ENCODE measurements at places on chromosomes 3 and 15.

GRCh38 chr15:64837502-64837901, 4.2 kb upstream of the PLEKHO2 start:
- DNase-seq, result no peak

DNA sequence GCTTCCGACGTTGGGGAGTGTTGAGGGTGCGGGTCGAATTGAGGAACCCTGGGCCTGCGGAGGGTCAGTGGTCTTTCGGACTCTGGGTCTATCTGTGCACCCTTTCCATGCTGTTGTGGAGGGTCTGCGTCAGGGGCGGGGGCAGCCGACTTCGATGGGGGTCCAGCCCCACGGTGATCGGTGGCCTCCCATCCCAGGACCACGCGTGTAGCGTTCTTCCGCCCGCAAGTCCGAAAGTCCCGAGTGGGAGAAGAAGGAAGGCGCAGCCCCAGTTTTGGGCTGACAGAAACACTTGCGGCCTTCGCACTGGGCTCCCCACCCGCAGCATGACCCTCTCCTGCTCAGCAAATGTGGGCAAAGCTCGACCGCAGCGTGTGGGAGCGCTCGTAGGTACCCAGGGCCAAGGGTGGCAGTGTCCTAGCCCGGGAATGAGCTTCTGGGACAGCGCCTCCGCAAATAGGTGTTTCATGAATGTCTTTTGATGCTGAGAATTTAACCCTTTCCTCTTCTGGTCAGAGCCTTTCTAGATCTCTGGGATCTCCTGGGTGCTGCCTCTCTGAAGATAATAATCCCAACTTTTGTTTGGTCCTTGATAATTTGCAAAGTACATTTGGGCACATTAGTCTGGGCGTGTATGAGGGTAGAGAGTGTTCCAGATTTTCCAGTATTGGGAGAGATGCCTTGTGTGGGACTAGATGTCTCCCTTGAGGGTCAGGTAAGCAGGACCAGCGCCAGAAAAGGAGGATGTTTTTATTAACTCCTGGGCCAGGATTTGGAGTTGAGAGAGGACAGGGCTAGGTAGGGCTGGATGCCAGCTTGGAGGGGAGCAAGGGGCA, 2.3 kb upstream of the DLL4 start:
- DNase-seq, result no peak

DNA sequence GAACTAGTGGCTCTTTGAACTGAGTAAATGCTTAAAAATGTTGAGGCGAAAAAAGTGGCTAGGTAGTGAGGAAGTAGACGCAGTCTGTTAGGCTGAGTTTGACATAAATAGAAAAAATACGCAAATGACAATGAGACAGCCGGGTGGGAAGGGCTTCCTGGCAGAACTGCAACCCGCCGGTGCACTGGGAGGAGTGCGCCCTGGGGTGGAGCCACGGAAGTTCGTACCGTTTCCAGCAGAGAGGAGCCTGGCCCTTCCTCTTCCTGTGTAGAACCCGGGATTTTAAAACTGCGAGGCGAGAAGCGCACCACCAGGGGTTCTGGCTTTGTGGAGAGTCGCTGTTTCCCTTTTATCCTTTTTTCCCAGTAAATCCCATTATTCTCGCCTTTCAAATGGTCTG, 602.6 kb downstream of the PYDC2 start:
- no peak for DNase-seq

DNA sequence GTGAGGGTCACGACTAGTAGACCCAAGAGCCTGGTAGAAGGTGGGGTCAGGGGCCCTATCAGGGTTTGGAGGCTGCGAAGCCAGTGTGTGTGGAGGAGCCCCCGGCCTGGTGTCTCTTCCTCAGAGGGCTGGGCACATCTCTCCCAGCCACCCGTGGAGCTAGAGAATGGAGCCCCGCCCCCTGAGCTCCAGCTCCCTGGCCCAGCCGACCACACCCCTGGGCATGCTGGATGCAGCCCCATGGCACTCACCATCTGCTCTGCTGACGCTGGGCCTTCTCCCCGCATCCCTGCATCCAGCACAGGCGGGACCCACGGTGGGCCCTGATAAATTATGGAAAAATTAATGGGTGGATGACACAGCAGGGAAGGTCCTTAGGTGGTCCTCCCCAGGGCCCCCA, 17.5 kb downstream of the ANKRD63 start:
- DNase-seq, result no peak

DNA sequence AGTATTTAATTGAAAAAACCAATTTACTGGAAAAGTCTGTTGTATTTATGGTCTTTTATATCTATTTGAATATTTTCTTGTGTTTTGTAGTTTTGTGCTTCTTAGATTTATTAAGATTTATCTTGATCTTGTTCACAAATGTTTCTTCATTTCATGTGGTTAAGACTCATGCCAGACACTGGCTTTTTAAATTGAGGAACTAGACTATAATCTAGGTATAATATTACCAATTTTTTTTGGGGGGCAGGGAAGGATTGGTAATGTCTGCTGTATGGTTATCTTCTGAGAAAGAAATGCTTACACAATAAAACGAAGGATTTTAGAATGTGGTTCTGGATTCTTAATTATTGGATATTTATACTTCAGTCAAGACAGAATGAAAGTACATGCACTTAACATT, 24.9 kb downstream of the AP4E1 start:
- no peak for DNase-seq

GRCh38 chr3:195752546-195753331, 32.0 kb downstream of the MUC20 start:
- DNase-seq, result no peak

DNA sequence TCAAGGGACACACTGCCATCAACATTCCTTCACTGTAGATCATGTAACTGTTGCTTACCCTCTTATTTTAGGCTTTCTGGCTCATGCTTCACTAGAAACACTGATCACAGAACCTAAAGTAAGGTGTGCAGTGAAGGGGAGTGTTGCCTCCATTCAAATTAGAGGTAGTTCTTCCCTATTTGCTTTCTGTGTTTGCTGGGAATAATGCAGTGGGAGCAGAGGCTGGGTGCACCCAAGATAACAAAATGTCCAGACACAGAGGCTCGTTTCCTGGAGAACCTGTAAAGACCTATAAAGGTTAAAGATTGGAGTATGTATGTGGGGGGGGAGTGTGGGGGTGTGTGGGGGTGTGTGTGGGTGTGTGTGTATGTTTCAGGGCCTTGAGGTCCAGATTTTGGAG, 2.1 kb upstream of the CLDN18 start:
- DNase-seq, result no peak

- DNase-seq, result no peak
Measured at GRCh38 chr3:156189927-156190326, 69.5 kb downstream of the KCNAB1 start.

DNA sequence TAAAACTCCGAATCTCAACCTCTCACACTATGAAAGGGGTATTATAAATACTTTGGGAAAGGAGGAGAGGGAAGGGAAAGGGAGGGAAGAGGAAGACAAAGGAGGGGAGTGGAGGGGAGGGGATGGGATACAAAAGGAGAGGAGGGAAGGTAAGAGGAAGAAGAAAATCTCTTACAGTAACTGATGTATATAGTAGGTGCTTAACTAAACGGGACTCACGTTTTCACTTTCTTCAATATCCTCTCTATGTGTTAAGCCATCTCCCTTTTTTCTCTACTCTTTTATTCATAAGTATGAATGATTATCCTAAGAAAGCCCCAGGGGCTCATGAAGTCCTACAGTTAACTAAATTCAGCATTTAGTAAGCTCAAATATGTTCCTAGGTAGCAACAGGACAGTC, 729.6 kb upstream of the NR2F2 start:
- DNase-seq, result no peak

DNA sequence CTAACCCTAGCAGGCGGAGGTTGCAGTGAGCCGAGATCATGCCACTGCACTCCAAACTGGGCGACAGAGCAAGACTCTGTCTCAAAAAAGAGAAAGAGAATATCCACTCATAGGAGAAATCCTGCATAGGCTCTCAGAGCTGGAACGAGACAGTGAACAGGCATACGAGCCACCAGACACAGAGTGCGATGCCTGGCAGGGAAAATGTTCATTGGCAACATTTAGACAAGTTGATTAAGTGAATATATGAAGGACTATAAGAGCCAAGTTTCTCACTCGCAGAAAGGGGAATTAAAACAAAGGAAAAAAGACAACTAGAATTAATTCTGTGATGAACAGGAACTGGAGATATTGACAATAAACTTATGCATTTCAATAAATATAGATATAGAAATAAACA, 27.1 kb upstream of the ARHGEF26 start:
- DNase-seq, result no peak

DNA sequence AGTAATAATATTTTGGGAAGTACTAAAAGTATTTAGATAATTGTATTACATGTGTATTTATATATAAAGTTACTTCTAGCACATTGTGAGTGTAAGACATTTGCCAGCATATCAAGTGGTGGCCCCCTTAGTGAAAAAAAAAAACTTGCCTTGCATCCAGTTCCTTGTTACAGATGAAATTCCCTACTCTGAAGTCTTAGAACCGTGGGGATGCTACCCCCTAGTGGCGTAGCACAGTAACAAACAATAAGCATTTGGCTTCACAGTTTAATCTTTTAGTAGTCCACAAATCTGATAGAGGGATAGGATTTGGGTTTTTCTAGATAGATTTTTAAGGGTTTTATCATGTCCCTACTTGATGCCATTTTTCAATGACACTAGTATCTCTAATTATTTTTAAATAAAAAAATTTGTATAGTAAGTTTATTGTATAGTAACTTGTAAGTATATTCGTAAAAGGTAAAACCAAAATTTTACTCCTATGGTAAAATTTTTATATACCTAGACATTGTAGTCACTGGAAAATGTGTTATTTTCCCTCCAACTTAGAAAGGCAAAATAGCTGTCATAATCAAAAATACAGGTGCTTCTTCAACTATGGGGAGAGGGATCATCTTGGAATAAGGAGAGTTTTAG, 14.3 kb downstream of the SMC4 start:
- peak; percentile 89 for DNase-seq

DNA sequence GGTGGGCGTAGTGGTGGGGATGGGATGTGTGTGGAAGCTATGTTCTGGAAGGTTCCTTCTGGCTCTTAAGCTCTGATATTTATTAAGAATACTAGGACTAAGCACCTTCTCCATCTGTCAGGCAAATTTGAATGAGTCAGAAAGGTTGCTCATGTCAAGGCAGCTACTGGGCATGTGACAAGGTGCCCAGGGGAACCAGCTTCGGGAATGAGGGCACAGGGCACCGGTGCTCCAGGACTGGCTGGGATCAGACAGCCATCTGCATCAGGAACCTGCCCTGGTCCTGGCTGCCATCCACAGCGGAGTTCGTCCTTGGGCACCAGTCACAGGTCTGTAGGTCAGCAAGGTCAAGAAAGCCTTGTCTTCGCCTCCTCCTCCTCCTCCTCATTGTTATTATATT, 32.5 kb downstream of the CA12 start:
- no peak for DNase-seq

GRCh38 chr15:36414670-36415069, 164.8 kb upstream of the CDIN1 start:
- no peak for DNase-seq

DNA sequence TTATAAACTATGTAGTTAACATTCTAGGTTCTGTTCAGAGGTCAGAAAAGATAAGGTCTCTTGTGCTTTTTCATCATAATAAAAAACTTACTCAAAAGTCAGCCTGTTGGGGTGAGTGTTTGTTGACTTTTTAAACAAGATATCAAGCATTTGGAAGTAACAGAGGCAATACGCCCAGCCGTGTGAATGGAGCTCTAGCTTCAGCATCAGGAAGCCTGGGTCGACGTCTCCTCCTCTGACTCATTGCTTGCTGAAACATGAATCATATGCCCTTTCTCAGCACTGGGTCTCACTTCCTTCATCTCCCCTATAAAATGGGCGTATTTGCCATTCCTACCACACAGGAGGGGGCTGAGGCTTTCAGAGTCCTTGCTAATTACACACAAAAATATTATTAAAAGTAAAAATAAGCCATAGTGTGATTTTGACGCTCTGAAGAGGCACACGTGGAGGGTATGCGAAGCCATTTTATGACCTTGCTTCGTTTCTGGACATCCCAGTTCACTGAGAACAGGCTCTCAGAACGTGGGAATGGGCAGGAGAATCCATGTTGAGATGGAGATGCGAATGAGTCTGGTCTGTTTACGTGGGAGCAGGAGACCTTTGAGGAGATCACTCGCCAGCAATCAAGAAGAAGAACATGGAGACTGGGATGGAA, 220.8 kb upstream of the TPRG1 start:
- DNase-seq, result peak; percentile 87

DNA sequence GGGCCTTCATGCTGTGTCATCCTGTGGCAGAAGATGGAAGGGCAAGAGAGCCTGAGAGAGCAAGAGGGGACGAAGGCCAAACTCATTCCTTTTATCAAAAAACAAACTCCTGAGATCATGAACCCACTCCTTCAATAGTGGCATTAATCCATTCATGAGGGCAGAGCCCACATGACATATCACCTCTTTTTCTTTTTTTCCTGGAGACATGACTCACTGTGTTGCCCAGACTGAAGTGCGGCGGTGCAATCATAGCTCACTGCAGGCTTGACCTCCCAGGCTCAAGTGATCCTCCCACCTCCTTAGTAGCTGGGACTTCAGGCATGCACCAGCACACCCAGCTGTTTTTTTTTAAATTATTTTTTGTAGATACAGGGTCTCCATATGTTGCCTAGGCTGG, 92.0 kb upstream of the RNU6-1 start:
- DNase-seq, result no peak

- no peak for DNase-seq
Measured at GRCh38 chr15:64045774-64046420, 388 bp downstream of the DAPK2 start.

DNA sequence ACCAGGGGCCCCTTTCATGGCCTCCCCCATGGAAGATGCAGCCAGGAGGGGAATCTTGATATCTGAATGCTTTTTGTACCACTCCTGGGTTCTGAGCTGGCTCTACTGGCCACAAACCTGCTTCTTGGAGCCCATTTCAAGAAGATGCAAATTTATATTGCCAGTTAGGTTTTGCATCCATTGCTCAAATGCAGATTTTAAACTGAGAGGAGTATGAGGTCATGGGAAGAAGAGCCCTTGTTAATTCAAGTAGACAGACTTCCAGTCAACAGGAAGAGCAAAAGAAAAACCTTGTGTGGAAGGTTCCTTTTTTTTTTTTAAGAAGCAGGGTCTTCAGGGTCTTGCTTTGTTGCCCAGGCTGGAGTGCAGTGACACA, 133.5 kb downstream of the PDZRN3 start:
- DNase-seq, result no peak

GRCh38 chr3:61772456-61772855, 211.1 kb downstream of the PTPRG start:
- DNase-seq, result no peak

- DNase-seq, result no peak
Measured at GRCh38 chr3:171351676-171352075, 108.5 kb downstream of the TNIK start.

- no peak for DNase-seq
Measured at GRCh38 chr3:120057029-120057428, 37.2 kb downstream of the GSK3B start.
